ENCODE measurements at places on chromosomes 1 and 21.

DNA sequence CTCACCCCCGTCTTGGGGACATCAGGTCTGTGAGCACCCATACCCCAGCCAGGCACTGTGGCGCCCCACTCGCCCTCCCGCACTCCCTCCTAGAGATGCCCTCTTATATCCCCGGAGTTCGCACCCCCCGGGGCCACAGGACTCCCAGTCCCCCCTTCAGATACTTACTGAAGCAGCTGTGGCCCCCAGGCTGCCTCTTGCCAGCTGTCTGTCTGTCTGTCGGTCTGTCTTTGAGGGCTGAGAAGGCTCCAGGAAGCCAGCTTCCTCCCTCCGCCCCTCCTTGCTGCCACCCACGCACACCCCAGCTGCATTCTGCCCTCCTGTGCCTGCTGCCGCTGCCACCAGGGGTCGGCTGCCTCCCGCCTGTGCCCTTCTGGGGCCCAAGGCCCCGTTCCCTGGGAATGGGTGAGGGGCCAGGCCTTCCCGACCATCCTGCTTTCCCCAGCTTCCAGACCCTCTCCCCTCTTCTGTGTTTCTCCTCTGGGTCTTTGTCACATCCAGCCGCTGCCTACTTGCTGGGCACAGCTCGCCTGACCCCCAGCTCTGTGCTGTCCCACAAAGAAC, at the start of gene PTPN7:
PTPN7 (minus strand) TSS at position 226 of the 564 bp plus-strand sequence. CDS start 1,200 bp downstream, outside the sequence.
- peak; percentile 70 for DNase-seq

GRCh38 chr1:229264487-229264886, 6.4 kb upstream of the RAB4A start:
- DNase-seq, result no peak

DNA sequence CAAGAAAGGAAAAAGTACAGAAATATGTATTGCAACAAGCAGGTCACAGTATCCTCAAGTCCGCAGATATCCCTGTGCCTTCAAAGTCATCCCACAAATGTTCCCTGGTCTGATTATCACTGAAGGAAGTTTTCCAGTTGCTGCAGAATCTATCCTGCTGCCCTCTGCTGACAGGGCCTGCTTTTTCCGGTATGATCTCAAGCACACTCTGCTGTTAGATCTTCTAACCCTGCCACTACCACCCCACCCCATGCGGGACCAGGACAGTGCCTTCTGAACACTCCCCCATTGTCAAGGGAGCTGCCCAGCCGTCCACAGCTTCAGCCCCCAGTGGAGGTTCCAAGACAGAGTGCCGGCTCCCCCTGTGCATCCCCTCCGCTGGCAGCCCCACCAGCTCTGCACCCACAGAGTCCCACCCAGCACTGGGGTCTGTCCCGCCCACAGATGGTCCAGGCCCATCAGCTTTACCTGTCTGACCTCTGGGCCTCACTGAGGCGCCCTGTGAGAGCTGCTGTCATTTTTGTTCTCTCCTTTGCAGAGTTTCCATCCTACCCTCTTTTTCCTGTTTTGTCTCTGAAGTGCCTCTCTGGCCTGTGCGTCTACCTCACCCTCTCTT, 27.9 kb downstream of the FAM163A start:
- no peak for DNase-seq

DNA sequence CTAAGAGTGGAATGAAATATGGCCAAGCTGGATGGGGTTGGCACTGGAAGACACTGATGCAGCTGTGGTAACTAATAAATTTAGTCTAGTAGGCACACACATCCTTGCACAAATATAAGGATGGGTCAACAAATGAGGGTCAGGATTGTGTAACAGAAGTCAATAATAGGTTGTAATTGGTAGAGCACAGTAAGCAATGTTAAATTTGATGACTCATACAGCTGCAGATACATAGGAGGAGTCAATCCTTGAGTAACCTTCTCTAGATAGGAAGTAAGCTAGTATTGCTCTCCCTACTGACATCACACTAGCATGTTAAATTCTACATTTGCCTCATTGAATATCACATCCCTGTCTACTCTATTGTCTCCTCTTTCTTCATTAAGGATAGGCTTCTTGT, 332.1 kb downstream of the PTPRC start:
- no peak for DNase-seq

GRCh38 chr1:21511579-21512522, 2.6 kb downstream of the ALPL start:
- no peak for DNase-seq

- no peak for DNase-seq
Measured at GRCh38 chr1:197915862-197916499, 1.2 kb upstream of the LHX9 start.

GRCh38 chr1:212567638-212568037, 40.9 kb upstream of the ATF3 start:
- no peak for DNase-seq

DNA sequence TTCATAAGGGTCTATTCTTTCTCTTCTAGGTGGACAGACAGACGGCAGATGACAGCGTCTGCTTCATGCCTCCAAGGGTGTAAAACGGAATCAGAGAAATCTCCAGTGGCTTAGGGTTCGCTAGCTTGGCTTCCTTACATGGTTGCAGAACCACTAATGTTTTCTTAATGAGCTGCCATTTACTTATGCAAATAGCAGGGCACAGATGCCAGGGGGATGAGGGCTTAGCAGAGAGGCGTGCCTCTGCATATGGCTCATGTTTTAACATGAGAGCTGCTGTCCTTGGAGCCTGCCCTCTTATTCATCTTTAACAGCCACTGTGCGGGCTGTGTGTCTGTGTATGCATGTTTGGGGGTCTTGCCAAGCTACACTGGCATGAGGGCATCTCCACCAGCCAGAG, 119.6 kb downstream of the IER5 start:
- DNase-seq, result no peak

- DNase-seq, result no peak
Measured at GRCh38 chr1:79660129-79660528, 653.6 kb upstream of the ADGRL4 start.

DNA sequence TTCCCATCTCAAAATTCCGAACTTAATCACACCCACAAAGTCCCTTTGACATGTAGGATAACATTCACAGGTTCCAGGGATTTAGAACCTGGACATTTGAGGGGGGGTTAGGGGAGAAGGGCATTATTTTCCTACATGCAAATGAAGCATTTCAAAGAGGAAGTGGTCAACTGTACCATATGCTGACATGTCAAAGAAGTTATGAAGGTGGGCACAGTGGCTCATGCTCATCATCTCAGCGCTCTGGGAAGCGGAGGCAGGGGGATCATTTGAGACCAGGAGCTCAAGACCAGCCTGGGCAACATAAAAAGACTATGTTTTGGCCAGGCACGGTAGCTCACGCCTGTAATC, 35.7 kb downstream of the PTP4A2 start:
- DNase-seq, result no peak

GRCh38 chr1:54944610-54945392, 35.6 kb upstream of the TMEM61 start:
- DNase-seq, result peak; percentile 31

- peak; percentile 10 for DNase-seq
Measured at GRCh38 chr1:77281491-77282186, at the start of gene AK5. Gene AK5, plus strand, starts transcription at chr1:77282019. Its CDS starts 295 bp downstream, at chr1:77282314.

- no peak for DNase-seq
Measured at GRCh38 chr1:18954270-18955071, 2.0 kb downstream of the IFFO2 start.

DNA sequence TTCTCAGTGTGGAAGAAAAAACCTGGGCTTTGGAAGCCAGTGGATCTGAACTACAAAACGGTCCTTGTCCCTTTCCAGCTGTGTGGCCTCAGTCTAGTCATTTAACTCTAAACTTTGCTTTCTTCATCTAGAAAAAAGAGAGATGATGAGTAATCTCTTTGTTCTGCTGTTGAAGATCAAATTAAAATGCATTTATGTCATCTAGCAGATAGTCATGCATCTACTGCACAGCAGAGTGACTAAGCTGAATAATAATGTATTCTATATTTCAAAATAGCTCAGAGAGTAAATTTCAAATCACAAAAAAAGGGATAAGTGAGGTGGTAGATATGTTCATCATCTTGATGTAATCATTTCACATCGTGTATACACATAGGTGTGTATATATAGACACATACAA, 473.2 kb downstream of the DSCAM start:
- no peak for DNase-seq

GRCh38 chr1:81954534-81955020, 153.8 kb downstream of the ADGRL2 start:
- DNase-seq, result no peak

DNA sequence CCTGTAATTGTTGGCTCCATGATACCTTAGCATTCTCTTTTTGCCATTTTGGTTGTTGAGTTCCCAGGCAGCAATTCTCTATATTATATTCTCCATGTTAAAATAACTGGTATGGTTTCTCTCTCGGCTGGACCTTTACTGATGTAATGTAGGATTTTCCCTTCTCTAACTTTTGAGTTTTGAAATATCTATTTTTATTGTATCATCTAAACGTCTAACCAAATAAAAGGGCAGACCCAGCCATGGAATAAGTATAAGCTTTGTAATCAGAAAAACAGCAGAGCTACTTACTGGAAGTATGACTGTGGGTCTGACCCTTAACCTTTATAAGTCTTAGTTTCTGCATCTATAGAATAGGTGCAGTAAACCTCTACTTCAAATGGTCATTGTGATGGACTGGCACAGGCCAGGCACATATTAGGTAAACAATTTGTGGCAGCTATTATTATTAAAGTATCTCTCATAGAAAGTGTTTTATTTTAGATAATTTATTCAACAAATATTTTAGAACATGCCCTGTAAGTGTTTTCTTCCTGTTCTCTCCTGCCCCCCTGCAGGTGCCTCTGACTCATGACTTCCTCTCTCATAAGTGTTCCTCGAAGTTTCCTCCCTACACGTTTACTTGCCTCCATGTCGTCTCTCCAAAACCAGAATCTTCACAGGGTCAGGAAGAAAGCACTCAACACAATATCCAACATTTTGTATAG, 224.9 kb upstream of the FGGY start:
- DNase-seq, result no peak

DNA sequence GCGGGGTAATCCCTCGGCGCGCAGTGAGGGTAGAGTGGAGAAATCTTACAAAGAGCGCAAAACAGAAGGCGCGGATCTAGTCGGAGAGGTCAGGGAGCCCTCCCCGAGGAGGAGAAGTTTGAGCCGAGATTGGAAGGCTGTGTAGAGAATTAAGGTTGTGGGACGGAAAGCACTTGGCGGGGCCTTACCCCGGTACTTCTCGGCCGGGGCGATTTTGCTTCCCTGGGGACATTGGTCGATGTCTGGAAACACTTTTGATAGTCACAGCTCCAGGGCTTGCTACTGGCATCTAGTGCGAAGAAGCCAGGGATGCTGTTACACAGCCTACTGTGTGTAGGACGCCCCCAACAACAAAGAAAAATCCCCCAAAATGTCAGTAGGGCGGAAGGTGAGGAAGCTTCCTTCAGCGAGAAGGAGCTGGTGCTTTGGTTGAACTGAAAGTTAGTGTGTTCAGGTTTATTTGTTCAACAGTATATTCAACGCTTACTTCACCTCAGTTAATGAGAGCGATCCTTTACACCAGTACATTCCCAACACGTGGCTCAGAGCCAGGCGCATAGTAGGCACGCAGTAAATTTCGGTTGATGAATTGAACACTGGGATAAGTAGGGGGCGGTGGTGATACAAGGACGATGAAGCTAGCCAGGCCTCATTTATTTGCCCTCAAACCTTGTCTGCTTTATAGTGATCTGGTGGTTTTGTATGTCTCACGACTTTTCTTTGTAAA, 807 bp downstream of the CEP85 start:
- DNase-seq, result no peak

DNA sequence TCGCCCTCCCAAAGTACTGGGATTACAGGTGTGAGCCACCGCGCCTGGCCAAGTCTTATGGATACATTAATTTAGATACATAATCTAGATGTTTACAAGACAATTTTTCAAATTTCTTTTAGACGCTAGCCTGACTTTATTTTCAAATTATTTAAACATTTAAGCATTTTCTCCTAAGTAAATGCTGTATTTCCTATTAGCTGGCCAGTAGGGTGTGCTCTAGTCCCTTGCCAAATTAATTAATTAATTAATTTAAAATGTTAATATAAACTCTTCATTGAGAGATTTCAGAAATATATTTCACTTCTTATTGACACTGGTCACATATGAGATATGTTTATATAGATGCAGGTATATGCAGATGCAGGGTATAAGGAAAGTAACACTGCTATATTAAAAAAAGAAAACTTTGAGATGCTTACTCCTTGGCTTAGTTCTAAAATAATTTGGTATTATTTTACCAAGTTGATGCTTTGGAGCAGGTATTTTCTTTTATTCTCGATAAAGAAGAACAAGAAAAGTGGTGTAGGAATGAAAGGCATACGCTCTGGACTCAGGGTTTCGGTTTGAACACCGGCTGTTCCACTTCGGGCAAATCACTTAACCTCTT, 5.2 kb upstream of the ERRFI1 start:
- no peak for DNase-seq

- DNase-seq, result peak; percentile 49
Measured at GRCh38 chr1:156601122-156601830, at the start of gene GPATCH4. Gene GPATCH4, minus strand, starts transcription at chr1:156601479.

- DNase-seq, result no peak
Measured at GRCh38 chr1:15153184-15153841, at the start of gene TMEM51. Gene TMEM51, plus strand, starts transcription at chr1:15153747. Its CDS starts 61,341 bp downstream, at chr1:15215088.
